ENCODE measurements at places on chromosomes 1 and 21.

DNA sequence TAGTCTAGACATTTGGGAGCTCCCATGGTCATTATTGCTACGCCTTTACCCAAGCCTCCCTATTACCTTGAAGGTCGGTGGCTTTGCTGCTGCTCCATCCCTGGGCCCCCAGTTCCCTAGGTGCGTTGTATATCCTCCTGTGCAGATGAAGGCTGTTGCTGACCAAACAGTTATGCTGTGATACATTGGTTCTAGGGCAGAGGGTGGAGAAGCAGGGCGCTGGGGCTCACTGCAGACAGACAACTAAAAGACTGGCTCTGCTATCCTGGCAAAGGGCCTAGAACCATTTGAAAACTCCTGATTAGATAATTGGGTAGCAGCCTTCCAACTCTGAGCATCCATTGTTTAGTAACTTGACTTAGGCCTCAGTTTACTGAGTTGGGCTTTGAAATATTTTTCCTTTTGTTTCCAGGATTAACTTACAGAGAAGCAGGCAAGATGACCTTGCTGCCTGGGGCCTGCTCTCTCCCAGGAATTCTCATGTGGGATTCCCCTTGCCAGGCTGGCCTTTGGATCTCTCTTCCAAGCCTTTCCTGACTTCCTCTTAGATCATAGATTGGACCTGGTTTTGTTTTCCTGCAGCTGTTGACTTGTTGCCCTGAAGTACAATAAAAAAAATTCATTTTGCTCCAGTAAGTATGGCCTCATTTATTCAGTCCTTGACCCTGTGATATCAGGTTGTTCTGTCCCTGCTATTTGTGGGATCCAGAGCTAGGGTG, 15.5 kb downstream of the CHI3L2 start:
- DNase-seq, result no peak

- DNase-seq, result no peak
These were observed 59.9 kb downstream of the ADSS2 start for GRCh38 chr1:244391761-244392160.

- DNase-seq, result no peak
These were observed at the start of gene CRABP2 for GRCh38 chr1:156705321-156705917. Gene CRABP2, minus strand, starts transcription at chr1:156705583. Its CDS starts 137 bp downstream, at chr1:156705446.

DNA sequence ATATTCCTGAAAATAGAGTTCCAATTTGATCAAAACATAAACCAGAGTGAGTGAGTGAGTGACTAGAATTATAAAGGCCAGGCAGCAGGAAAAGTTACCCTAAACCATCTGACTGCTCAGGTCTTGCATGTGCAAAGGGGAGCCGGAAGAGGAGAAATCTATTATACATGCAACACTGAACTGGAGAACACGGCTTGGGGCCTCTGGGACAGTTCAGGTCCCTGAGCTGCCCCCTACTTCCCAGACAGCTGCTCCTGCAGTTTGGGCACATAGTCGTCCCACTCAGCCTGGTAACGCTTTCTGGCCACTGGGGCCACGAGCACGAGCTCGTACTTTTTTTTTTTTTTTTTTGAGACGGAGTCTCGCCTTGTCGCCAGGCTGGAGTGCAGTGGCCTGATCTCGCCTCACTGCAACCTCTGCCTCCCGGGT, 40.1 kb downstream of the PTPRC start:
- no peak for DNase-seq

GRCh38 chr1:67537667-67538018, 107.4 kb upstream of the SERBP1 start:
- no peak for DNase-seq

- no peak for DNase-seq
These were observed 347.0 kb upstream of the AJAP1 start for GRCh38 chr1:4307468-4307845.

- DNase-seq, result no peak
These were observed 37.1 kb downstream of the ATF6 start for GRCh38 chr1:161803181-161803580.

DNA sequence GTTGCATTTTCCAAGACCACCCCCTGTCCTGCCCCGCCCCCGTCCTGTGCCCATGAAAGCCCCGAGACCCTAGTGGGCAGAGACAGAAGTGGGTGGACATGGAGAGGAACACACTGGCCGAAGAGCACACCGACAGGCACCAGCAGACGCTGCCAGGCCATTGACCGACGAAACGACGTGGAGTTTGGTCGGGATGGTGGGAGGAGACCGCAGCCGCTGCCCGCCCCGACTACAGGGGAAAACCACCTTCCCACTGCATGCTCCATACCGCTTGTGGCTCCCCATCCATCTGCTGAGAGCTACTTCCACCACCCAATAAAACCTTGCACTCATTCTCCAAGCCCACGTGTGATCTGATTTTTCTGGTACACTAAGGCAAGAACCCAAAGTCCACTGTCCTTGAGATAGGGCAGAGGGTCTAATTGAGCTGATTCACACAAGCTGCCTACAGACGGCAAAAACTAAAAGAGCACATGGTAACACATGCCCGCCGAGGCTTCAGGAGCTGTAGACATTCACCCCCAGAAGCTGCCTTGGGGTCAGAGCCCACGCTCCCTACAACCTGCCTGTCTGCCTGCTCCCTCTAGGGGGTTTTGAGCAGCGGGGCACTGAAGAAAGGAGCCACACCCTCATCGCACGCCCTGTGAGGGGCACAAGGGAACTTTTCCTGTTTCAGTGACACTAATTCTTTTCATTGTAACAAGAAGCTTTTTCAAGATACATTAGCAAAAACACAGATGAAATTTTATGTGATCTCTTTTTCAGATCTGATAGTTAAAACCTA, 81.2 kb upstream of the RAB3GAP2 start:
- DNase-seq, result no peak

- no peak for DNase-seq
These were observed 890.2 kb upstream of the NCAM2 start for GRCh38 chr21:20108016-20108415.

GRCh38 chr21:44459712-44460440, 4.6 kb downstream of the LRRC3 start:
- DNase-seq, result no peak

DNA sequence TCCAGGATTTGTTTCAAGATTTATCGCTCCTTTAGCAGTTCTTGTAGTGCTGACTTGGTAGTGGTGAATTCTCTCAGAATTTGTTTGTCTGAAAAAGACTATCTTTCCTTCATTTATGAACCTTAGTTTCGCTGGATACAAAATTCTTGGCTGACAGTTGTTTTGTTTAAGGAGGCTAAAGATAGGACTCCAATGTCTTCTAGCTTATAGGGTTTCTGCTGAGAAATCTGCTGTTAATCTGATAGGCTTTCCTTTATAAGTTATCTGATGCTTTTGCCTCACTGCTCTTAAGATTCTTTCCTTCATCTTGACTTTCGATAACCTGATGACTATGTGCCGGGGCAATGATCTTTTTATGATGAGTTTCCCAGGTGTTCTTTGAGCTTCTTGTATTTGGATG, 28.9 kb downstream of the RPAP2 start:
- no peak for DNase-seq

DNA sequence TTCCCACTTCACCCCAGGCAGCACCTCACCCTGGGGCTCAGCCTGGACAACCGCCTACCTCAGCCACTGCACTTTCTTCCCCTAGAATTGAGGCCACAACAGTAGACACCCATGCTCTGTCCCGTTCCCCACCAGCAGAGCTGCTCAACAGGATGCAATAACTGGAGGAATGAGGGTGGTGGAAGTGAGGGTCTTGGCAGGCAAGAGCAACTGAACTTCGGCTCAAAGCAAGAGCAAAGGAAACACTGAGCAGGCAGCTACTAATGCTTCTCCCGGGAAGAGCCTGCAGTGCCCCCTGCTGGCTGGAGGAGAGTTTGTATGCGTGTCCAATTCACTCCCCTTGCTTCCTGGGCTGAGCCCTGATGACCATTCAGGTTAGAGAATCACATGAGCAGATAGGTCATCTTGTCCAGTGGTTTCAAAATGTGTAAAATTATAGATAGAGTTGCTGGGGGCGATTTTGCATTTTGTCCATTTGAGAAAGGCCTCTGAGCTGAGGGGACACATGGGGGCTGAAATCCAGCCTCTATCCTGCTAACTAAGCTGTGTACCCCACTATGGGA, 13.9 kb downstream of the NT5C1A start:
- DNase-seq, result peak; percentile 58

DNA sequence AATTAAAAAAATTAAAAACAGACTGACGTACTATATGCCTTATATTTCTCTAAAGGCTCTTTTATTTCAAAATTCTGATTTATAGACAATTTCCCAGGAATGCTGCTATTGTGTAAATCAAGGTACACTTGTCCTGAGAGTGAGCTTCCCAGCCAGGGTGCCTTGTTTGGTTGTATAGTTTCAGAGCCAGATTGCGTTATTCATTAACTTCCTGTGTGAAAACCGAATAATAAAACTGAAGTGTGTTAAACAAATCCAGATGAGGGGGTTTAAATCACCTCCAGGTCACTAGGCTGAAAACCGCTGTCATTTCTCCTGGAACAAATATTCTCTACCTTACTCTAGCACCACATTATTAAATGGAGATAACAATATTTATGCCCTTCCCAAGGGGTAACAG, 68.7 kb downstream of the LMX1A start:
- no peak for DNase-seq

DNA sequence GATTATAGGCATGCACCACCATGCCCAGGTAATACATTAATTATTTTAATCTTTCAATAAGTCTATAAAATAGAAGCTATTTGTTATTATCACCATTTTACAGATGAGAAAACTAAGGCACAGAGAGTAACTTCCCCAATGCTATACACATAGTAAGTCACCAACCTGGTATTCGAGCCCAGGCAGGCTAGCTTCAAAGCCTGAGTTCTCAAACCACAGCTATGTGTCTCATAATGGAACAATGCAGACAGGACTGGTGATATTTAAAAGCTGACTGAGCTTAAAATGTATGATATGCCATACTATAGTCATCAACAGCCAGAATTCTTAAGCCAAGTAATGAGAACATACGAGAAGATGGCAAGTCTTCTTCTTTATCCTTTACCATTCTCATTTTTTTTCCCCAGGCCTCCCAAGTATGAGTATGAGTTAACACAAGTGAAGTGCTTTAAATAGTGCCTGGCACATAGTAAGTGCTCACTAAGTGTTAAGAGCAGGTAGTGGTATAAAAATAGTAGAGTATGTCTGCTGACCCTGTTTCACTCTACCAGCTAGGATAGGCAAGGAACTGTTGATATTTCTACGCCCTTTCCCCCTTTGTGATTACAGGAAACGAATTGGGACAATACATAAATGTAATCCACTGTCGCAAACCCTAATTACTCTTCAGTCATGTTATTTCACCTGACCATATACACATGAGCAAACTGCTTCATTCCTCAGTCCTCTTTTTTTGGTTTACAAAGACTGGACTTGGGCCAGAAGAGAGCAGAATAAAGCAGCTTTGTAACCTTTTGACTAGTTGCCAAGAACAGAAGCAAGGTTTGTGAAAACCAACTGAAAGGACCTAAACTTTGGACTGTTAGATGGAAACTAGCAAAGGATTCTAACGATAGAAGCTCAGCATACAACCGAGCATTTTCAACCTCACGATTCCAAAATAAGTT, 9.5 kb downstream of the EYA3 start:
- DNase-seq, result no peak

DNA sequence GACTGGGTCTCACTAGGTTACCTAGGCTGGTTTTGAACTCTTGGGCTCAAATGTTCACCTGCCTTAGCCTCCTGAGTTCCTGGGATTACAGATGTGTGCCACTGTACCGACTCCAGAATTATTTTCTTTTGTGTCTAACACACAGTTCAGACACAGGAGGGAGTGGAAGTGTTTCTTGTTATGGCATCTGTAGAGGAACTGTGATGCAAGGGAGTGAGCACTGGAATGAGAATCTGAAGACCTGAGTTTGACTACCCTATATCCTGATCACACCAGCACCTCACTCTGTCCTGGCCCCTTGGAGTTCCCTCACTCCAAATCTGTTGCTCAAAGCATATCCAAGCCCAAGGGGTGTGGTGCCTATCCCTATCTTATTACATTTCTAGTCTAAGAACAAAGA, 15.2 kb downstream of the OPTC start:
- no peak for DNase-seq

All from activated CD4-positive, alpha-beta T cell treated with anti-CD3 and anti-CD28 coated beads for 24 hours (primary cell).